ENCODE measurements at places on chromosomes 7 and 10. TPM values are rescaled to one million over a fixed set of nuclear protein-coding genes. Genes with fewer than 3 reads are reported as not detected.

GRCh38 chr7:771234-772004 lies 44.3 kb upstream of the PRKAR1B start:
- no peaks in the 10 kb centered on the region for H3K36me3 ChIP-seq
- no peaks in the 10 kb centered on the region for H3K27me3 ChIP-seq

ARID5B gene
- polyA plus RNA-seq: 48.7 TPM

GRCh38 chr10:79383974-79384606 lies 36.8 kb downstream of the PPIF start:
- H3K36me3 ChIP-seq: no peaks in the 10 kb centered on the region
- no peaks in the 10 kb centered on the region for H3K4me1 ChIP-seq
- H3K4me3 ChIP-seq: no peak overlapping the region
- no peak overlapping the region for H3K27ac ChIP-seq

GRCh38 chr10:3987143-3987974 lies 202.3 kb upstream of the KLF6 start:
- no peak overlapping the region for H3K4me3 ChIP-seq
- H3K27me3 ChIP-seq: no peaks in the 10 kb centered on the region
- H3K4me1 ChIP-seq: no peaks in the 10 kb centered on the region
- H3K36me3 ChIP-seq: no peaks in the 10 kb centered on the region
- H3K27ac ChIP-seq: no peak overlapping the region
- no peak for DNase-seq

DNA sequence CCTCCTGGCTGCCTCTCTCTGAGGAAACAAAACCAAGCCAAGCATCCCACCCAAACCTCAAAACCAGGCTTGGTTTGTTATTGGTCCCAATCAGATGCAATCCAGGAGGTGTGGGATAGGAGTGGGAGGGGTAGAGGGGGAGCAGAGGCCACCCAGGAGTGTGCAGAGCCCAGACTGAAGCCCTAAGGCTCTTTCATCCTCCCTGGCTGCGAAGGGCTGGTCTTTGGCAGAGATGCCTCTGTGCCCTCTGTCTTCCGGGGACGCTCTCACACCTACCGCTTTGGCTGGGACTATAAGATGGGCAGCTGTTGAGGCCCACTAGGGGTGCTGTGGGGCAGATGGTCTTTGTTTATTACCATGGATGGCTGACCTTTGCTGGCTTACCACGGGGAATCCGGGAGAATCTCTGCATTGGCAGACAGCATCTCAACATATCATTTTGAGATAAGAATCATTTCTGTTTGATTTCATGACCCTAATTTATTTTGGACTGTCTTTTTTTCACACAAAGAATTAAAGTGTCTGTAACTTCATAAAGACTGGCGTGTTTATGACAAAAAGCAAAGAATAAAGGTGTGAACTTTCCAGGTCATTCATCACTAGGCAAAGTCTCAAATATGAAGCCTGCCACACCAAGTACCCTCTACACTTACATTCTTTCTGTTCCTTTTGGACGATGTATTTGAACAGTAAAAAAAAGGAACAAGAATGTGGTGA lies 6.5 kb upstream of the DENND2A start:
- H3K27me3 ChIP-seq: peaks cover 4% of the 10 kb centered on the region
- H3K27ac ChIP-seq: no peak overlapping the region
- no peaks in the 10 kb centered on the region for H3K4me1 ChIP-seq
- H3K36me3 ChIP-seq: no peaks in the 10 kb centered on the region
- no peak overlapping the region for H3K4me3 ChIP-seq

DNA2 gene
- 0.55 TPM for polyA plus RNA-seq

ABCF2 gene
- 36.7 TPM for polyA plus RNA-seq
